Substantia nigra (tissue), 51 donors: ENCODE measurements at places on chromosomes 5 and 9.

- DNase-seq, result no peak
These were observed 90.8 kb upstream of the EGFLAM start for GRCh38 chr5:38167562-38167996.

DNA sequence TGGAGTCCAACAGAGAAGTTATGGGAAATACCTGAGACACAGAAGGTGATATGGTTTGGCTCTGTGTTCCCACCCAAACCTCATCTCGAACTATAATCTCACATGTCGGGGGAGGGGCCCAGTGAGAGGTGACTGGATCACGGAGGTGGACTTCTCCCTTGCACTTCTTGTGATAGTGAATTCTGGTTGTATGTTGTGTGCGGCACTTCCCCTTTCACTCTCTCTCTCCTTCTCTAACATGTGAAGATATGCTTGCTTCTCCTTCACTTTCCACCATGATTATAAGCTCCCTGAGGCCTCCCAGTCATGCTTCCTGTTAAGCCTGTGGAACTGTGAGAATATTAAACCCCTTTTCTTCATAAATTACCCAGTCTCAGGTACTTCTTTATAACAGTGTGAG lies 96.1 kb downstream of the TMEM232 start:
- no peak for DNase-seq

- DNase-seq, result no peak
These were observed 5.2 kb downstream of the MEF2C start for GRCh38 chr5:88877826-88878225.

DNA sequence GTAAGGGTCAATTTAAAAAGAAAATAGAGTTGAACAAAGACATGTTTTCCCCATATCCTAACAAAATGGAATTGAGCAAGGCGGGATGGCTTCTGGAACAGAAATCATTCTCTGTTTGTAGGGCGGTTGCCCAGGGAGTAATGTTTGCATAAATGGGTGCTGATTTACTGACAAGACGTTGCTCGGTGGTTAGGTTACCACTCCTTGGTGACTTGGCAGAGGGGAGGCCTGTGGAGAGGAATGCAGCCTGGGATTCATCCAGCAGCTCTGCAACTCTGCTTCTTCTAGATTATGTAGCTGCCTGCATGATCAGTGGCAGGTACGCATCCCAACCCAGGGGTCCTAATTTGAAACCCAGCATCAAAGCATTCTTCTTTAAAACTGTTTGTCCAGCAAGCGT lies 200.2 kb downstream of the CFAP90 start:
- DNase-seq, result no peak

- DNase-seq, result no peak
These were observed 43.7 kb downstream of the BICD2 start for GRCh38 chr9:92720807-92721535.

GRCh38 chr5:137938751-137939143 lies 49.5 kb downstream of the PKD2L2 start:
- no peak for DNase-seq

DNA sequence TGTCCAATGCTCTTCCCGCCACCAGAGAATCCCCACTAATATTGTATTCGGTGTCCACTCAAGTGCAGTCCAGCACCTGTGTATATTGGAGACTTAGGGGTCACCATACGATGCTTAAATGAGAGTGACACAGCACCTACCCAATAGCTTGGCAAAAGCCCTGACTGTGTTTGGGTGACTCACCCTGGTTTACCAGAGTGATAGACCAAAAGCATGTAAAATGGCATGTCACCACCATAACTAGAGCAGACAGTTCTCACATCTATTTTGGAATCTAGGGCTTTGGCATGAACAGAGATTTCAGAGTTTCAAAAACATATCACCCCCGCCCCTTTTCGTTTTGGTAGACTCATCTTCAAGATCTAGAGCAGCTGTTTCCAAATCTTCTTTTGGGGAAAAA lies 217.3 kb upstream of the RASEF start:
- DNase-seq, result no peak

DNA sequence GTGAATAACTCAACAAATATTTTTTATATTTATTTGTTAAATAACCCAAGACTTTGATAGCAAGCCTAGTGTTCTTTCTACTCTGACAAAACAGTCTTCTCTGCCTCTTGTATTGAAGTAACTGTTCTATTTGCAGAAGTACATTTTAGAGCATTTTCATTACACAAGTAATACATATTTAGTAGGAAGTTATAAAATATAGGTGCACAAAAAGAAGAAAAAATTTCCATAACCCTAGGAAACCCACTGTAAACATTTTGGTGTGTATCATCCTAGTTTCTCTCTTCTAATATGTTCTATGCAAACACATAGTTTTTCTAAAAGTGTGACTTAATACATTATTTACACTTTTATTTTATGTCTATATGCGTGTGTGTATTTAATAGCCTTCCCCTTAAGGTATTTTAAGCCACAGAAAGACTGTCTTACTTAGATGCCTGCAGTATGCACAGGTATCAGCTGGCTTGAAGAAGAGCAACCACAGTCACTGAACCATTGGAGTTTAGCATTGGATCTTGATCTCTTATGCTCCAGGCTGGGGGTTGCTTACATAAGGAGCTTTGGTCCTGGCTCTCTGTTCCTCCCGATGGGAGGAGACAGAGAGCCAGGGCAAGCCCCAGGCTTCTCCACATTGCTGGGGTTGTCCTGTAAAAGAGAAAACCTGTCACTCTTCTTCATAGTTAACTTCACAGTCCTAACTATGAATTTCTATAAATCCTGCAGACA lies 3.8 kb downstream of the SELENOP start:
- DNase-seq, result peak; percentile 29

GRCh38 chr9:25913806-25914205 lies 235.6 kb upstream of the TUSC1 start:
- no peak for DNase-seq

- no peak for DNase-seq
These were observed 273.4 kb downstream of the CSNK1G3 start for GRCh38 chr5:123785162-123786071.

GRCh38 chr5:177553671-177554429 lies 513 bp downstream of the FAM193B start:
- peak; percentile 40 for DNase-seq

DNA sequence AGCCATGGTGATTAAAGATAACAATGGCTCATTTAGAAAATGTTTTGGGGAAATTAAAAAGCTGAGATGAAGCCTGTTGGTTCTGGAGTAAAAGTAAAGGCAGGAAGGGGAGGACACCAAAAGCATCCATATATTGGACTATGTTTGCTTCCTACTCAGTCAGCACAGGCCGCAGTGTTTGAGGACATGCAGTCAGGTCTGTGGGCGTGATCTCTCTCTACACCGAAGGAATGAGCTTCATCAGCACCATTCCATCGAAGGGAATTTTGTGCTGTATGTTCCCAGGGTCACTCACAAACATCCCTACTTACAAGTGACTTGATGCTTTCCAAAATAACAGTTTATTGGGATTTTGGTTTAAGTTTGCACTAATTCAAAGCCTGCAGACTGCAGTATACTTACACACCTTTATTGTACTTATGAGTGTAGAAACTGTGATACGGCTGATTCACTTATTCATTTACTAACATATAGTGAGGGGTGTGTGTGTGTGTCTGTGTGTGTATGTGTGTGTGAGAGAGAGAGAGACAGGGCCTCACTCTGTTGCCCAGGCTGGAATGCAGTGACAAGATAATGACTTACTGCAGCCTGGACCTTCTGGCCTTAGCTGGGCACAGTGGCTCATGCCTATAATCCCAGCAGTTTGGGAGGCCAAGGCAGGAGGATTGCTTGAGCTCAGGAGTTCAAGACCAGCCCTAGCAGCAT lies 13.4 kb upstream of the CDK5RAP2 start:
- no peak for DNase-seq

- no peak for DNase-seq
These were observed 1.9 kb downstream of the ARAP3 start for GRCh38 chr5:141680178-141680577.

DNA sequence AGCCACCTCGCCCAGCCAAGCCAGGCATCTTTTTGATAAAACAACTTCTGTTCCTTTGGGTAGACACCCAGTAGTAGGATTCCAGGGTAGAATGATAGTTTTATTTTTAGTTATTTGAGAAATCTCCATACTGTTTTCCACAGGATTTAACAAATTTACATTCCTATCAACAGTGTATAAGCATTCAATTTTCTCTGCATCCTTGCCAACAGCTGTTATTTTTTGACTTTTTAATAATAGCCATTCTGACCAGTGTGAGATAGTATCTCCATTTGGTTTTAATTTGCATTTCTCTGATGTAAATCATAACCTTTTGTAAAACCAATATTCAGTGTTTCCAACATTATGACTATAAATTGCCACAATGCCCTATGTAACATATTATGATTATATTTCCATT lies 28.2 kb upstream of the CCNB1 start:
- DNase-seq, result no peak

DNA sequence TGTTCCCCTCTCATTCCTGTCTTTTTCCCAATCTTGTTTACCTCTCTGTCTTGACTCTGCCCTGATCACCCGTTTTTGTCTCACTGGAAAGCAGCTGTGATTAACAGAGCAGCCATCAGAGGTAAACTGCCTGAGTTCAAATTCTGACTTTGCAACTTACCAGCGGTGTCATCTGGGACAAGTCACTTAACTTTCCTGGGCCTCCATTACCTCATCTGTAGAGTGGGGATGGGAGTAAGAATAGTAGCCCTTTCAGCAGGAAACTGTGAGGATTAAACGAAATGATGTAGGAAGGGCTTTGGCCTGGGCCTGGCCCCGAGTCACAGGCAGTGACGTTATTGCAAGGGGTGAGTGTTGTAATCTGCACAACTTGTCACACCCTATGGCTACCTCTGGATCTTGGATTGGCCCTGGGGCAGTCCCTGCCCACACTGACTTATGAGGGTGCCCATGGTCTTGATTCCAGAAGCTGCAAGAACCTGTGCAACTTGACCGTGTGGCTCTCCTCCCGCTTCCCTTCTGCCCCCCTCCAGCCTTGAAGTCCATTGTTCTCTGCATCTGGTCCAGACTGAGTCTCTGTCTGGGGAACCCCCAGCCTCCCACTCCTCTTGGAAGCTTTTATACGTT lies 657 bp upstream of the PCDH12 start:
- no peak for DNase-seq

- DNase-seq, result no peak
These were observed 29.7 kb upstream of the RNU6ATAC start for GRCh38 chr9:134193912-134194535.

- no peak for DNase-seq
These were observed 15.4 kb downstream of the MACIR start for GRCh38 chr5:103273952-103274351.

- DNase-seq, result no peak
These were observed 1032.7 kb downstream of the NR2F1-AS1 start for GRCh38 chr5:92548346-92548745.

DNA sequence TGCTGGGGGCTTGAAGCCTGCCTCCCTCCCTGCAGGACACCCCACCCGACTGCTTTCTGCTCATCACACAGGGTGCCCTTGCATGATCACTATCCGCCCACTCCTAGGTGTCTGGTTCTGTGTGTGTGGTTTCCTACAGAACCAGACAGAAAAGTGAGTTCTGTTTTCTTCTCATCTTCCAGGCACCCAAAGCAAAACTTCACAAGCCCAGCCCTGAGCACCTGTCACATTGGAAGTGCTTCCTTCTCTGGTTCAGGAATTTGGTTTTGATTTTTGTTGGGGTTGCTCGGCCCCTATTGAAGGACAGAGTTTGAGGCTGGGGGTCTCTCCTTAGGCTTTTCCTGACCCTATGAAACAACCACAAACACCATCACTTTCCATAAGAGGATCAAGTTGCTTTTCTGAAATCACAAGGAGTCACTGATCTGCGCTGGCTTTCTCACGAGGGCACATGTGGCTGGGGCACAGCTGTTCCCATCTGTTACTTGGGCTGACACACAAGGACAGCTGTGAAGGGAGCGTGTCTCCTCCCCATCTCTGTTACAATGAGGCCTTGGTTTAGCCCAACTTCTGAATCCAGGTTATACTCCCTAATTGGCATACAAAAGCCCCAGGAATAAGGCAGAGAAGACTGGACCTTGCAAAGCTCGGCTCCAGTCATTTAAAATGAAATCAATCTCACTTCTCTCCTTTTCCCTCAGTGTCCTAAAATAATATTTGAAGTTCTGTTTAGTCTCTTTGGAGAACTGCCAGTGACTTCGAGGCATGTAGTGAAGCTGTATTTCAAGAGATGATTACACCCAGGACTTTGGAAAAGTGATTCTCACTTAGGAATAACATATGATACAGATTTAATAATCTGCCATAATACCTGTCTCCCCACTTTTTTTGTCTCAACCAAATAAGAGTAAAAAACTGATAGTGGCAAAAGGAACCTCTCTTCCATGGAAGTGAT lies 213.1 kb upstream of the GAS1 start:
- DNase-seq, result no peak

DNA sequence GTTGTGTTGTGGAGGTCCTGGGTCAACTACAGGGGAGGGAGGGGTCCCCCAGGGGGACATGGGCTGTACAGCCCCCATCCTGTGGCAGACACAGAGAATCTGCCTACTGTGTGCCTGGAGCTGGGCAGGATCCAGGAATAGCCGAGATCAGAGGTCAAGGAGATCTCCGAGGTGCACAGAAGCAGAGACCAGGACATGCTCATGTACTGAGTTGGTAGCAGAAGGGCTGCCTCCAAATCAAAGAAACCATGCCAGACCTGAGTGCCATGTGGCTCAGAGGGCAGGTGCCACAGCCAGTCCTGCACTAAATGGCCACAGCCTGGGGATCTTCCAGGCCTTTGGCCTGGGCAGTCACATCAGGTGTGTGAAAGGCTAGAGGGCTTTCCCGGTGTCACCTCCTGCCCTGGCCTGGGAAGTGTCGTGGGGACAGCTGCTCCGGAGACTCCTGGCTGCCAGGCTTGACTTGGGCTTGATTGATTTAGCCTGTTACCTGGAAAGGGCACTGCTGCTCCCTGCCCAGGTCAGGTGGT lies 27.8 kb downstream of the GSN start:
- DNase-seq, result no peak

DNA sequence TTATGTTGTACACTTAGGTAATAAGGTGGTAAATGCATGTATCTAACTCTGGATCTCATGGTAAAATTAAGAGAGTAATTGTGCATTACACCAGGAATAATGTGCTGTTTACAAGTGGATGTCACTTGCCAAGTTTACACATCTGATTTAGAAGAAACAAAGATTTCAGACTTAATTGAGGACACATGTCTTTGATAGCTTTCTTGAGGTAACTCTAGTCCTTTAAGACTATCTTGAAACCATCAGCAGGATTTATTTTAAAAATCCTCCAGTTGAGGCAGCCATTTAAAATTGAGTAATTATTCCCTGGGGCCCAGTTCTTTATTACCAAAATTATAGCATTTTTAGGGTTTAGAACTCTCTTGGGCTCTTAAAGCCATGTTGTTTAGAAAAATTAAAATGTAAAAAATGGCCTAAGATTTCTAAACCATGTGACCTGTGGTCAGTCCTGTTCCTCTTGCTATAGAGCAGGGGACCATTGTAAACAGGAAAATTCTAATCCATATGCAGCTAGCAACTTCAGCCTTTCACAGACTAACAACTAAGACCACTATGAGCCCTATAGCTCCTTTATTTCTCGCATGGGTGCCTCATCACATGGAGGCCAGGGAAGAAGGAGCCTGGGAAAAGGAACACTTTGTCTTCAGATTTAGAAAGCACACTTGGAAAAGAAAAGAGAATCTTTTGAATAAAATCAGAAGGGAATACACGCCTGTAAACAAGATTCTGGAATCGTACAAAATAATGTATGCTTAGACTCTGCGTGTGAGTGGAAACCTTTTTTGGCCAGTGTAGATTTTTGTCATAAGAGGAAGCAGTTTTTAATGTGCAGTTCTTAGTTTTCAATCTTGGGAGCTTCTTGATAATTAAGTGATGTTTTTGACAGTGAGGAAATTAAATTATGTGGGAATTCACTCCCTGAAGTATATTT lies 71.2 kb downstream of the ZSWIM6 start:
- DNase-seq, result no peak
